ENCODE measurements at places on chromosomes 12 and 14.

GRCh38 chr14:104821971-104822608, 21.2 kb downstream of the ZBTB42 start:
- no peak for DNase-seq

GRCh38 chr12:113612793-113613192, 141.1 kb upstream of the LHX5 start:
- no peak for DNase-seq

DNA sequence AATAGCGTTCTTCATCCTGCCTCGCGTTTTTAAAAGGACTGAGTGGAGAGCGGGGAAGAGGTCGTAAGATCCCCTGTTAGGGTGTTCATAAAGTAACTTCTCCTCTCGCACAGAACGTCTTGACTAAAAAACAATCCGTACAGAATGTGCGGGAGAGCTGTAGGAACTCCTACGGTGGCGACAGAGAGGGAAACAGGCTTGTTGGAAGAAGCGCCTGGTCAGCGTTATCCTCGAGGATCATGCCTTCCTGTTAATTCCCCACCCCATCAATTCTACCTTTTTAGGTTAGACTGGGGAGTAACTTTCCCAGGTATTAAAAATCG, 399 bp upstream of the WASHC4 start:
- DNase-seq, result no peak

DNA sequence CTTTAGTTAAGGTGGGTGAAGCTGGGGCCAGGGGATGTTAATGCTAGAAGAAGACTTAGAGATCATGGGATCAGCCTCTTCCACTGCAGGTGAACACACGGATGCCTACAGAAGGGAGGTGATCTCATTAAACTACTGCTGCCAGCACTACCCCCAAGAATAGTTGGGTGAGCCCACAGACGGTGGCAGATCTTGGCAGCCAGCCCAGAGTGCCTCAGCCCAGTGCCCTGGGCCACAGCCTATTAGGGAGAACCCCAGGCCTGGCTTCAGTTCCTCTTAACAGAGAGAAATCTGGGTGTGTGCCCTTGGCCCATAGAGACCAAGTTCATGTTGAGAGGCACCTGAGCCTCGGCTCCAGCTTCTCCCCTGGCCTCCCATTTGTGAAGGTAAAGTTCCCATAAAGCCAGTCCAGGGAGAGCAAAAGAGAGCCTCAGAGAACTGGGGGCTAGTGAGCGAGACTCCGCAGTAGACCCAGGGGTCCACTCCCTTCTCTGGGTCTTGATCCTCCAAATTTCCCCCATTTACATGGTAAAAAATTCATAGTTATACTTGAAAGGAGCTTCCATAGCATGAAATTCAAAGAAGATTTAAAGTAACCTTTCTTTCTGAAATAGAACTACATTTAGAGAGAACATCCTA, 125.0 kb upstream of the CCND2 start:
- no peak for DNase-seq

GRCh38 chr12:65892841-65893251, 68.6 kb downstream of the HMGA2 start:
- DNase-seq, result no peak

- no peak for DNase-seq
Observed at GRCh38 chr14:31510222-31510621, 22.4 kb upstream of the GPR33 start.

DNA sequence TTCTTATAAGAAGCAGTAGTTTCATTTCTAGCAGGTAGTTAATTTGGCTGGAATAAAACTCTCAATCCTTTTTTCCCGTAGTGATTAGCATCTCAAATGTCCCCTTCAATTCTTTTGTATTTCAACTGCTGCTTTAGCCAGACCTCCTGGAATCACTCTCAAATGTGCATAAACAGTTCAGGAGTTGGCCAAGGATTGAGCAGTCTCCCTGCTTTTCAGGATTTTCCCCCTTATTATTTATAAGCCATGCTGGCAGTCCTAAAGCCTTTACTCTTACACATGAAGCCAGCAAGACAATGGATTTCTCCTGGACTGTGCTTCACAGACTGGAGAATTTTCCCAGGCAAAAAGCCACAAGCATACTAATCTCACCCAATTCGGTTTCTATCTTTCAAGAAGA, 950.1 kb downstream of the VRK1 start:
- no peak for DNase-seq

GRCh38 chr14:77181603-77182437, at the start of gene TMEM63C:
TSS of gene TMEM63C (plus strand) at chr14:77181798. CDS start at chr14:77218814, 37,016 bp downstream.
- DNase-seq, result no peak

DNA sequence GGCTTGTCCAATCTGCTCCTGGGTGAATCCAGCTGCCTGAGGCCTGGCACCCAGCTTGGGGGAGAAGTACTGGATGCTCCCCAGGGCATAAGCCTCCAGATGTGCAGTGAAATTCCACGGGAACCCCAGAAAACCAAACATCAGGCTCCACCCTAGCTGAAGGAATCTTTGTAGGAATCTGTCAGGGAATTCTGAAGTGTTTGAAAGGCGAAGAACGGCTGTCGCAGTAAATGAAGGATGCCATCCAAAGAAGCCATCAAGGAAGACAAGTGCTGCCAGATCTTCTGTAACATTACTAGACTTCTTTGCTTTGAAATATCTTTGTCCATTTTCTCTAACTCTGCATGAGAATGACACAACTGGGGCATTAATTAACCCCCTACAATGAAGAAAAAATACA, 219.4 kb downstream of the FOXN3 start:
- no peak for DNase-seq

- no peak for DNase-seq
Observed at GRCh38 chr12:2393016-2393415, 340.2 kb downstream of the CACNA1C start.

DNA sequence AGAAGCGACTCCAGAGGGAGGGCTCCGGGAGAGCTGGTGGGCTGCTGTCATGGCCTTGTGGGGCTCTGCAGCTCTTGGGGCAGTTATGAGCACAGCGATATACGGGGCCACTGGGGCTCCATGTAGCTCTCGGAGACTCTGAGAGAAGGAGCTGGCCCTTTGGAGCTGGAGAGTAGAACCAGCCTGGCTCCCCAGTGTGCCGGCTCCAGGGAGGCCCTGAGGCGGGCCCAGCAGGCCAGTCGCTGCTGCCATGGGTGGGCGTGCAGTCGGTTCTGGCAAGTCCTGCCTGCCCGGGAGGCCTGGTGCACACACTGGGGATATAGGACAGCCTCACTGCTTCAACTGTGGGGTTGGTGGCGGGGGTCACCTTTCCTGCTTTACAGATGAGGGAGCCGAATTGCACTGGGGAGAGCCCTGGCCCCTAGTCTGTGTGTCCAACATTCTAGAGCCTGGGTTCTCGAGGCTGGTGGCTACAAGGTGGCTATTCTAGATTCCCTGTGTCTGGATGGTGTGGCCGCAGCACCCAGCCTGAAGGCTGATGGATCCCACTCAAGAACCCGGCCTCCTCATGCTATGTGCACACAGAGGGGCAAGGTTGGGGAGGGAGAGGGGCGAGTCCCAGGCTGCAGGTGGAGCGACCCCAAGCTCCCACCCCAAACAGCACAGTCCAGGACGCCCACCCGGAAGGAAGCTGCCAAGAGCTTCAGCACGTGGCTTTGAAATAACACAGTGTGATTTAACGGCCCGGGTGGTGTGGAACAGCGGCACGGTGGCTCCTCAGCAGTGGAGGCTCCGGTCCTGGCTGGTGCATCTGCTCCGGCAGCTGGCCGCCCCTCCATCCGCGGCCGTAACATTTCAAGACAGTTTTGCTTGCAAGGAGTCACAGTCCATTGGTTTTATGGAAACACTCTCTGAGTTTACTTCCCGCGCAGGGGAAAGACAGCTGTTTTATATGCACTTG, 188.3 kb upstream of the C14orf180 start:
- no peak for DNase-seq

DNA sequence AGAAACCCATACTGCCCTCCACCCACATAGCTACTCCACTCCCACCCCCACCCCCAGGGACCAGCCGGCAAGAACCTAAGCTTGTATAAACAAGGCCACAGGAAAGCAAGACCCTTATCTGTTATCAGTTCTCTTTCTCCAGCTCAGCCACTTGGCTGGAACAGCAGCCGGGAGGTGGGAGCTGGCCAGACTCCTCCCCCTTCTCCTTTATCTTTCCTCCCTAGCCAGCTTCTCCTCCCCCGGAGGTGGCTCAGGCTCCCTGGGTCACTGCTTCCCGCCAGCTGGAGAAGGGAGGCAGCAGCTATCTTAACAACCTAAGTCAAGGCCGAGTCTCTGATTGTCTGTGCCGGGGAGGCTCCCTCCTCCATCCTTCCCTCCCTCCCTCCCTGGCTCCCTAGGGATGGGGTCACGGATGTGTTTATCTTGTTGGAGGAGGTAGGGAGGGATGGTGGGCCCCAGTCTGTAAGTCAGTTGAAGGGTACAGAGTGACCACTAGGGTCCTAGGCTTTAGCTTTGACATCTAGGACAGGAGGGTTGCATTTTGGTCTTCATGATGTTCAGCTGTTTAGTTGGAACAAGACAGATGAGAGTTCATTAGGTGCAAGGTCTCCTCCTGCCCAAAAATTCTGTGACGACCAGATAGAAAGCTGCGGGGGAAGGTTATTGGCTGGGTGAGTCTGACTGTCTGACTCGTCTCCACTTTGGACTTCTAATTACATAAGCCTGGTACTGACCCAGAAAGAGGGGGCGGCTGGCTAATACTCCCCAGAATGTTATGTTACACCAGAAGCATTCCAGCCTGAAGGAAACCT, 29.7 kb downstream of the ZFP36L1 start:
- DNase-seq, result no peak

- DNase-seq, result no peak
Observed at GRCh38 chr12:13198876-13199275, 2.4 kb downstream of the EMP1 start.

DNA sequence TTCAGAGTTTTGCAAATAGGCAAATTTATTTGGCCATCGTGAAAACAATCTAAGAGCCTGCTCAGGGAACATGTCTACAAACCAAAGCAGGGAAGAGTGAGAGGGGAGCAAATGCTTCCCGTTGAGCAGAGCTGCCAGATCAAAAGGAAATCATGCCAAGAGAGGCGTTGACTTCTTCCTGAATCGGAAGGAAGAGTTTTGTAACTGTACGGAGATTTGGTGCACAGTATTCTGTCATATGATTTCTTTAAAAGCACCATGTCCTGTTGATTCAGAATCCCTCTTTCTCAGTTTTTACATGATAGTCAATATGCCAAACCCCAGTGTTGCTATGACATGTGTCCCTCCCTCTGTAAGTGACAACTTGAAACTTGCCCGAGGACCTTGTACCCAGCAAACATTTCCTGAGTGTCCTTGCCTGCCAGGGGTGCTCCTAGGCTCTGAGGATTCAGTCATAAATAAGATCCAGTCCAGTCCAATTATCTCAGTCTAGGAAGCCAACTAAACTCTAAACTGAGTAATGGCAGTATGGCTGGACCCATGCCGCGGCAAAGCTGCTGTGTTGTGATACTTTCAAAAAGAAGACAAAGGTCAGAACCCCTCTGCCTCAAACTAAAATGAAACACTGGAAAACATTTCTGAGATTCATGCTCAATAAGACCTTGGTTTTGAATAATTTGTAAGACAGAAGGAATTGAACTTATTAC, 300.1 kb upstream of the FKBP4 start:
- DNase-seq, result no peak

- DNase-seq, result peak; percentile 31
Observed at GRCh38 chr14:24332268-24332993, 2.4 kb downstream of the ADCY4 start.

- no peak for DNase-seq
Observed at GRCh38 chr12:1147821-1148220, 156.8 kb downstream of the ERC1 start.

- DNase-seq, result peak; percentile 41
Observed at GRCh38 chr12:113135178-113136127, at the start of gene RASAL1. TSS of gene RASAL1 (minus strand) at chr12:113135761. CDS start at chr12:113135462, 299 bp downstream.

DNA sequence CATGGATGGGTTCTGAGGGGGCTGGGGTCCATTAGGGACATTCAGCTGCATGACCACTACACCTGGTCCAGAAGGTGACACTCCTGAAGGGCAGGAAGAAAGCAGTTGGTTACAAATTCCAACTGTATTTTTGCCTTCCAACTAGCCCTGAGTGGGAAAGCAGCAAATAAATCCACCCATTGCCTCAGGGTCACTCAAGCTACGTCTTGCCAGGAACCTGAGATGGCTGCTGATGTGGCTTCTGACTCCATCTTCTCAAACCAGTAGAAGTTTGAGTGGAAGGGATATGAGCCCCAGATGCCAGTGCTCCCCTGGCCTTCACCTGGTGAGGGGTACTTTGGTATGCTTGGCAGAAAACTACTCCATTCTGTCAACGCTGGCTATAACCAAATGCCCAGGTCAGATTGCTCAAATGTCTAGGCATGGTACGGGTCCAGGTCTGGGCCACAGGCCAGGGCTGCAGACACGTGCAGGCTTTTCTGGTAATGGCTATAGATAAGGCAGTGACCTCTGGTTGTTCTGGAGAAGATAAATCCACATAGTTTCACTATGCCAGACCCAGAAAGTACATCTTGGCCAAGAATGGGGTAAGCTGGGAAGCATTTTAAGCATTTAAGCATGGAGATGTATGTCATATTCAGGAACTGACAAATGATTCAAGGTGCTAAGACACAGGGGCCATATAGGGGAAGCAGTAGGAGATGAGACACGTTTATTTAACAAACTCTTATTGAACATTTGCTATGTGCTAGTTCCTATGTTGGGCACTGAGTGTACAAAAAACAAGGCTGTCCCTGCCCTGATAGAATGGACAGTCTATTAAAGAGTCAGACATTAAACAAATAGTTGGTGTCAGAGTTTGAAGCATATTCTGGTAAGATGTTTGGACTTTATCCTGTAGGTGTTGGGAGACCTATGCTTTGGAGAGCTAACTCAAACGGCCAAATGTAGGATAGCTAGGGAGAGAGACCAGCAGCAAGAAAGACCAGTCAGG, 8.3 kb upstream of the STAC3 start:
- no peak for DNase-seq

GRCh38 chr12:126117502-126117901, 1052.3 kb downstream of the AACS start:
- DNase-seq, result no peak

DNA sequence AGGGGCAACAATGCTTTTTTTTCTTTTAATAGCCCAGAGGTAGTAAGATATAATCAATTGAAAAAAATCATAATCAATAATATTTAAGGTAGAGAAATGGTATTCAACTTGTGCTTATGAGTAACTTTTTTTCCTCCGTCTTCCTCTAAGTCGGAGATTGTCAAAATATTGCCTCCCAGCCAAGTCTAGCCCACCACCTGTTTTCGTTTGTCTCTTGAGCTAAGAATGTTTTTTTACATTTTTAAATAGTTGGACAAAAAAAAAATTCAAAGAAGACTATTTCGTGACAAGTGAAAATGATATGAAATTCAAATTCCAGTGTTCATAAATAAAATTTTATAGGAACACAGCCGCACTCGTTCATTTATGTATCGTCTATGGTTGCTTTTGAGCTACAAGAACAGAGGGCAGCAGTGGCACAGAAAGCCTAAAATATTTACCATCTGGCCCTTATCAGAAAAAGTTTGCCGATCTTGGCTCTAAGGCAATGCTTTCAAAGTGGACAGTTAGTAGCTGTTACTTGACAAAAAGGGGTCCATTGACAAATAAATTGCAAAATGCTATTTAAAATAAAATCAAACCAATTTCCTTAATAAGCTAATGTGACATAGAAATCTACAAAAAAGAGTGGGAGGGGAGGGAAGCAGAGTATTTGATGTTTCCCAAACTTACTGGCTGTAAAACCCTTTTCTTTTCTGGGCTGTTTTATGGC, 40.8 kb upstream of the MAX start:
- DNase-seq, result no peak

GRCh38 chr14:73394317-73394716, 64.0 kb downstream of the NUMB start:
- no peak for DNase-seq

Data from caudate nucleus (tissue), 63 donors.